GM23248 (cell line): ENCODE measurements at places on chromosomes 6 and 20.
A peak's percentile ranks its signal among the peaks of the same experiment; 100 is the strongest.

- peak; percentile 67 for DNase-seq
Measured at GRCh38 chr20:63896264-63897105, 1.6 kb downstream of the DNAJC5 start.

GRCh38 chr20:16684416-16684815, 45.4 kb upstream of the SNRPB2 start:
- no peak for DNase-seq

DNA sequence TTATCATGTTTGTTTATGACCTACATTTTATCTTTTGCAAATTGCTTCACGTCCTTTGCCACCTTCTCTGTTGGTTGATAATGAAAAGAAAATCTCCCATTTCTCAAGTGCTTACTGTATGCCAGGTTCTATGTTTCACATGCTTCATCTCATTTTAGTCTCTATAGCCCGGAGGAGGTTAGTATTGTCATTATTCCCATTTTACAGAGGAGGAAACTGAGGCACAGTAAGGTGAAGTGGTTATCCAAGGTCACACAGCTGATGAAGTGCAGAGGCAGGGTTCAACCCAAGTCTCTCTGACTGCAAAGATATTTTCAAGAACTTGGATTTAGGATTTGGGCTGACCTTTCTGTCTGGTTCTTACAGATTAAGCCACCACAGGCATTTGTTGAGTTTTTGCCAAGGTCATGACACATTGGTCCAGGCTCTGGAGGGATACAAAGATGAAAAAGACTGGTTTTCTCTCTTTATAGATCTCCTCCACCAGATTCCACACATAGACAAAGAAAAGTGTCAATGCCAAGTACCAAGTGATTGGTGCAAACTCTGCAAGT, 20.6 kb downstream of the CNBD2 start:
- peak; percentile 24 for DNase-seq

DNA sequence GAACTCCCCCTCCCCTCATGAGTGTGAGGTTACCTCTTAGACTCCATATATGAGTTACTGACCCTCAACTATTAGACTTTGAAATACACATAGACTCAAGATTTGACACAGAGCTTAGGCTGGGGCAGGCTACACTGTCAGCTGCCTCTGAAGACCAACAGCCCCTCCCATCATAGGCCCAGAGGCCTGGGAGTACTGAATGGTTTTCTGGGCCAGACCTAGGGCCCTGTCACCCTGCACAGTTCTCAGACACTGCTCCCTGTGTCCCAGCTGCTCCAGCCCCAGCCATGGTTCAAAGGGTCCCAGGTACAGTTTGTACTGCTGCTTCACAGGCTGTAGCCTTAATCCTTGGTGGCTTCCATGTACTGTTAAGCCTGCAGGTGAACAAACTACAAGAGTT, 132.1 kb upstream of the MOCS1 start:
- no peak for DNase-seq

DNA sequence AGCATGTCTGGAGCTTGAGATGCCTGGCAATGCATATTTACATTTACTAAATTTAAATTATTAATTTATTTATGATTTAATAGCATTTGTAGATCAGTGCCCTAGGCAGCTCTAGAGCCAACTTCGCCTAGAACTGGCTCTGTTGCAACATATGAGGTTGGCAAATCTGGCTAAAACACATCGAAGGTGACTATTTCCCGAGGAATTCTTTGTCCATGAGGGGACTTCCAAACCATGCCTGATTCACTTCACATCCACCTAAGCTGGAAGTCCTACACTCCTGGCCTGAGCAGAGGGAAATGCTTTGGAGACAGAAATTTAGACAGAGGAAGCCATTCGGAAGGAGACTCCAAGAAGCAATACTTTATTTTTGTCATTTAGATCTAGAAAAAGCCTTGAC, 211.0 kb upstream of the ARG1 start:
- DNase-seq: peak; percentile 62

DNA sequence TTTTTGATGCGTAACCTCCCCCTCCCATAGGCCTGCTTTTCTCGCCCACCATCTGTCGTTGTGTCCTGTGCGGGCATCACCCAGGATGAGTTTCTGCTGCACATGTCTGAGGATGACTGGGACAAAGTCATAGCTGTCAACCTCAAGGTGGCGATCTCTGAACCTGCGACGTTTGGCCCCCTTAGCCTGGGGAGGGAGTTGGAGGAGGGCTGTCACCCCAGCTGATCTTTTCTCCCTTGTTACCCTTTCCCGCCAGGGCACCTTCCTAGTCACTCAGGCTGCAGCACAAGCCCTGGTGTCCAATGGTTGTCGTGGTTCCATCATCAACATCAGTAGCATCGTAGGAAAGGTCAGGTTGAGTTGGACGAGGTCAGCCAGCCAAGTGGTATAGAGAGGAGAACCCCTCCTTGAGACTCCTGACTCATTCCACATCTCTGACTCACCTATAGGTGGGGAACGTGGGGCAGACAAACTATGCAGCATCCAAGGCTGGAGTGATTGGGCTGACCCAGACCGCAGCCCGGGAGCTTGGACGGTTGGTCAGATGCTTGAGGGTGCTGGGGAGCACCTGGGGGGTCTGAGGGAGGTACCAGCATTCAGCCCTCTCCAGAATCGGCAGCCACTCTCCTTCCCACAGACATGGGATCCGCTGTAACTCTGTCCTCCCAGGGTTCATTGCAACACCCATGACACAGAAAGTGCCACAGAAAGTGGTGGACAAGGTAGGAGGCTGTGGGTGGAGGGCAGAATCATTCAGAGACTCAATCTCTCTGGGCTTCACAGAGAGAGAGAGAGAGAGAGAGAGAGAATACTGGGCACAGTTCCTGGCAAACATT, 954 bp downstream of the HSD17B8 start:
- DNase-seq: peak; percentile 67

GRCh38 chr20:50913690-50914375, 17.4 kb downstream of the ADNP start:
- DNase-seq: peak; percentile 80

- no peak for DNase-seq
Measured at GRCh38 chr6:155091756-155092155, 96.6 kb downstream of the TIAM2 start.

DNA sequence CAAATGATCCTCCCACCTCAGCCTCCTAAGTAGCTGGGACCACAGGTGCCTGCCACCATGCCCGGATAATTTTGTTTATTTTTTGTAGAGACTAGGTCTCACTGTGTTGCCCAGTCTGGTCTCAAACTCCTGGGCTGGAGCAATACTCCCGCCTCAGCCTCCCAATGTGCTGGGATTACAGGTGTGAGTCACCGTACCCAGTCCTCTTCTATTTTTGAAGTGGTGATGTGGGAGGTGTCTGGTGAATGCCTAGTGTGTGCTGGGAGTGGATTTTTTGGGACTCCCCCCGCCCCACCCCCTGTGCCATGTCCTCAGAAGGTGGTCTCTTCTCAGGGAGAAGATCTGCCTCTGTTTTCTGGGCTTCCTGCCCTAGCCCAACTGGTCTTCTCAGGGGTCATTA, 47.9 kb upstream of the CLDN20 start:
- DNase-seq: no peak

GRCh38 chr6:107632381-107633136, 142.6 kb downstream of the SOBP start:
- DNase-seq: no peak

- peak; percentile 93 for DNase-seq
Measured at GRCh38 chr6:148577687-148578488, 168.9 kb upstream of the UST start.

DNA sequence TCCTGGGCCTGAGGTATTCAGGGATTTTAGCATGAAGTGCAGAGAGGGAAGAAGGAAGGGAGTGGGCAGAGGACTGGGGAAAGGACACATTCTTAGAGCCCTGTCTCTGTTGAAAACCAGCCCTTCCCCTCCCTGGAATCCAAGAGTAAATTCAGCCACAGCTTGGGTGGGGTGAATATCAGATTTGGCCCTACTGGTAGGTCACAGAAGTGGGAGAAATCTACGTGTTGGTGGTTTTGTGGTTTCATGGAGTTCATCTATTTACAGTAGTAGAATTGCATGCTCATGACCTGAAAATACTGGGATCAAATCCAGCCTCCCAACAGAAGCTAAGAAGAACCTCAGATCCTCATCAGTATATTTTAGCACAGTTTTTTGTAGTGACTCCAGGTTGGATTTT, 404.4 kb downstream of the BMP2 start:
- peak; percentile 33 for DNase-seq

- peak; percentile 28 for DNase-seq
Measured at GRCh38 chr6:131125431-131125830, 9.8 kb upstream of the AKAP7 start.

DNA sequence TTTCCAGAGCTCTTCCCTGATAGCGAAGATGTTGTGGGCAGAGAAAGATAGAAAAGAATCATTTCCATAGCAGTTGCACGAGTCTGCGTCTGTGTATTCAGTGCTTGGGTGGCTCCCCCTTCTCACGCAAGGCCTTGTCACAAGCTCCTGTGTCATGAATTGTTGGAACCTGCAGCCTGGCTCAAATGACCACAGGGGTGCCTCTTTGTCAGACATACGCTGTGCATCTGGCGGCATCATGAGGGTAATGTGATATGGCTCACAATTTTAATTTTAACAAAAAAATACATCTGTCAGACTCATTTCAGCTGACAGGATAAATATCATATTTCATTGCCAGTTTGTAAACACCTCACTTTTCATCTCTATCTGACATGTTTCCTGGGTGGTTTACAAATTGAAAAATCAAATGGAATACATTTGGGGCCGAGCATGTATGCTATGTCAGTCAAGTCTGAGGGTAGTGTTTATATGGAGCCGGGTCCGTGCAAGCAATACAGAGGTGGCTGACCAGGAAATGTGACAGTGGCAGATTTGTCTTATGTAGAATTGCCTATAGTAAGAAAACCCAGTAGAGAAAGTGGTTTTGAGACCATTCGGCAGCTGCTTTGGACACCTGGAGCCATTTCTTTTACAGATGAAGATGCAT, 90.9 kb downstream of the CAP2 start:
- no peak for DNase-seq

DNA sequence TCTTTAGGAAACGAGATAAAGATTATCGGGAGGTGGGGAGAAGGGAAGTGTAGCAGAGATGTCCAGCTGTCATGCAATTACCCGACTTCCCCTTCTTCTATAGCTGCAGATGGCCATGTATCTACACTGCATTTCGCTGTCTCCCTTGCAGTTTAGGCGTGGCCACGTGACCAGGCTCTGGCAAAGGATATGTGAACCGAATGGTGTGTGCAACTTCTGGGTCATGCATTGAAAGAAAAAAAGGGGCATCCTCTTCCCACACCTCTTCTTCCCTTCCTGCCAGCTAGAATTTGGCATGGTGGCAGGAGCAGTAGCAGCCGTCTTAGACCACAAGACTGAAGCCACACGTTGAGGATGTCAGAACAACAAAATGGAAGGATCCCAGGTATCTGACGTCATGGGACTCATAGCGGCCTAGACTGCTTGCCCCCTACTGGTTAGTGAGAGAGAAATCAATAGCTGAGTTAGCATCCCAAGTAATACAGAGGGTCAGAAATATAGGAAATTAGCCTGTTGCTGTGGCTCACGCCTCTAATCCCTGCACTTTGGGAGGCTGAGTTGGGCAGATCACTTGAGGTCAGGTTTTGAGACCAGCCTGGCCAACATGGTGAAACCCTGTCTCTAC, 32.8 kb downstream of the TCF15 start:
- DNase-seq: peak; percentile 55

DNA sequence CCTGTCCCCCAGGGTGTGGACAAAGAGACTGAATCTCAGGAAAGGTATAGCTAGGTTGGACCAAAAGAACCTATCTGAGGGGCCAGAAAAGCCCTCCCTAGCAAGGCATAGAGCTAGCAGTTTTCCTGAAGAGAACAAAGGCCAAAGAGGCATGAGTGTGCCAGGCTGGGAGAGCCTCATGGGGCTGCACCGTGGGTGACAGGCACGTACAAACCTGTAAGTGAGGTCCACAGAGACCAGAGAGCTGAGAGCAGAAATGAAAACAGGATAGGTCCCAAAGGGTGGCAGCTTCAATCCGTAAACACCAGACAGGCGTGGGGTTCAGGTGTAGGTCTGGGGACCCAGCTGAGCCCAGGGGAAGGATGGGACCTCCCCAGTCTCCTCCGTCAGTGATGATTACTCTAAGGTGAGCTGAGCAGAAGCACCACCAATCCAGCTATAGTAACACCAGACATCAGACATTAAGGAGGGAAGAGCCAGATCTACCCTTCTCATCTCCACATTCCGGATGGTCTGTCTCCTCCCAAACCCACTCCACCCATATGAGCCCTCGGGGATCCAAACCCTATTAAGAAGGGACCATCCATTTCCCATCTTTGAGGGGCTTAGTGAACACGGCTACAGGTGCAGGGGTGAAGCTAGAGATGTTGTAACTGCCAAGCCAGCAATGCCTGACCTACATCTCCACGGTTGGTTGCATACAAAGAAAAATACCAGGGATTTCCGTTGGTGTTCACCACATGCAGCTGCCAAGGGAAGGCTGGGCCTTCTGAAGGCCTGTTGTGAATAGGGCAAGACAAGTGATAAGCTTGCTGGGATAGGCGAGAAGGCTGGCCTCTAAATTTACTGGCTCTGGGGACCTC, 38.3 kb downstream of the BCL2L1 start:
- DNase-seq: no peak

GRCh38 chr20:13202565-13202964, 18.5 kb upstream of the ISM1 start:
- DNase-seq: no peak

GRCh38 chr6:150919938-150920337, 54.4 kb downstream of the MTHFD1L start:
- no peak for DNase-seq

- DNase-seq: no peak
Measured at GRCh38 chr6:128736780-128737179, 146.2 kb upstream of the LAMA2 start.

DNA sequence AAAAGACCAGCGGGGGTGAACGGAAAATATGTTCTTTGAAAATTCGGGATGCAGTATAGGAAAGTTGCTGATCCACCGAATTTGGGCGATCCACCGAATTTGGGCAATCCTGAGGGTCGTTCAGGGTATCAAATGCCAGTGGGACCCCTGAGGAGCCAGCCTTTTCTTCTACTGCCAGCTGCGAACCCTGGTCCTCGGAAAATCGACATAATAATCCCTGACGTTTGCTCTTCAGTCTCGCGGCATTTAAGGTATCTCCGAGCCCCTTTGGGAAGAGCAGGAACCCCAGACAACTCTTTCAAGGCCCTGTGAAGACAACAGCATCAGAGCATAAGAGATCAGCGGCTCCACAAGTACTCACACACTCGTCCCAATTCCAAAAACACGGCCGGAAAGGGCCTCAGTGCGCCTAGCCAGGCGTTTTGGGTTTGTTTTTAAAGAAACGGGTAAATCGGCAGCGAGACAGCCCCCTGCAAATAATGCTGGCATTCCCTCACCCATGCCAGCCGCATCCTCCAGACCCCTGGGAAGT, 1.0 kb downstream of the SIM1 start:
- no peak for DNase-seq

DNA sequence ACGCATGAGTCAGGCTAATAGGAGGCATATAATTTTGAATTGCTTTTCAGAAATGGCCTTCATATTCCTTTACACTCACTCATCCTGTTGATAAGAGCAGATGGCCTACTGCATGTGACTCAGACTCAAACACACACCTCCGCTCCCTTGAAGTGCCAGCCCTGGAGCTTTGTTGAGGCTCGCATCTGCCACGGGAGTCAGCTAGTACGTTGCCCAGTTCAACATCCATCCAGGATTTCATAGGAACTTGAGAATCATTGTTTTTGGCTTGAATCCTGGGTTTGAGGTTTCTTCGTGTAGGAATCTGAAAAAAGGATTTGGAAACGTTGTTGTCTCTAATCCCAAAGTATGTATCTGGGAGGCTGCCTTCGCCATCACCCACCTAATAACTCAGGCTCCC, 87.4 kb upstream of the JAG1 start:
- DNase-seq: no peak

- DNase-seq: no peak
Measured at GRCh38 chr20:20497242-20497978, 129.5 kb downstream of the INSM1 start.

GRCh38 chr6:49558238-49558637, 7.8 kb downstream of the C6orf141 start:
- DNase-seq: no peak
